Ascending aorta (tissue), 2 donors: ENCODE measurements at places on chromosomes 2 and 18. TPM values are rescaled to one million over a fixed set of nuclear protein-coding genes. Genes with fewer than 3 reads are reported as not detected.
A peak's percentile ranks its signal among the peaks of the same experiment; 100 is the strongest.

MOGAT1 gene
- not detected for total RNA-seq

PSTPIP2 gene
- 1.6 TPM for total RNA-seq

ICA1L gene
- 0.43 TPM for total RNA-seq

CCDC150 gene
- 7.1 TPM for total RNA-seq

- H3K4me1 ChIP-seq = peaks cover 2% of the 10 kb centered on the region
- no peaks in the 10 kb centered on the region for H3K36me3 ChIP-seq
- no peak overlapping the region for H3K4me3 ChIP-seq
- H3K27ac ChIP-seq = no peak overlapping the region
- no peak for DNase-seq
These were observed 21.8 kb upstream of the DNAJC27 start for GRCh38 chr2:24993406-24994145.

DNA sequence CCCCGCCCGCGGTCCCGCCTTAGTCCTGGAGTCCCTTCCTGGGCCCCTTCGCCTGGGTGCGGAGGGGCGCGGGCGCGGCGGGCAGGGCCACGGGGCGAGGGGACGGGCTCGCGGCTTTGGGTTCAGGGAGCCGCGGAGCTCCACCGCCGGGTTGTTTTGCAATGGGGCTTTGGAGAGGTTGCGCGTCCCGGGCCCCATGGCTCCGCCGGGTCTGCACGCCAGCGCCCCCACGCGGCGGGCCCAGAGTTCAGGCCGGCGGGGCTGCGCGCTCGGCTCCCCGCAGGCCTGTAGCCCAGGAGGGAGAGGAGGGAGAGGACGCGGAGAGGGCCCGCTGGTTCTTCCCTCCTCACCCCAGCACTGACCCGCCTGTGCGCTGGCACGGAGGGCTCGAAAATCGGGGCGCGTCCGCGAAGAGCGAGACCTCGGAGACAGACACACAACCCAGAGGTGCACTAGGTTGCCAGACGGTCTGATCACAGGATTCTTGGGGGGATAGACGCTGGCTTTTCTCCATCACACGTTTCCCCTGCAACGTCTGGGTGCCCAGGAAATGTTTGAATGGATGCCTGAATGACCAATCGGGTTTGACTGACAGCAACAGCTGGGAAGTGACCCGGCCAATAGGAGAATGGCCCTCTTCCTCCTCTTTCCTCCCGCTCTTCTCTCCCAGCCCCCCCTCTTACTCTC lies 4.9 kb upstream of the SIX2 start:
- peak overlapping the region; percentile 66 for H3K4me3 ChIP-seq
- peaks cover 20% of the 10 kb centered on the region for H3K4me1 ChIP-seq
- H3K27me3 ChIP-seq = no peaks in the 10 kb centered on the region

GRCh38 chr18:80196528-80197320 lies 50.6 kb downstream of the PARD6G start:
- no peak overlapping the region for H3K27ac ChIP-seq
- H3K27me3 ChIP-seq = no peaks in the 10 kb centered on the region
- H3K36me3 ChIP-seq = no peaks in the 10 kb centered on the region
- no peak for DNase-seq
- H3K4me3 ChIP-seq = no peak overlapping the region
- no peaks in the 10 kb centered on the region for H3K4me1 ChIP-seq

DNA sequence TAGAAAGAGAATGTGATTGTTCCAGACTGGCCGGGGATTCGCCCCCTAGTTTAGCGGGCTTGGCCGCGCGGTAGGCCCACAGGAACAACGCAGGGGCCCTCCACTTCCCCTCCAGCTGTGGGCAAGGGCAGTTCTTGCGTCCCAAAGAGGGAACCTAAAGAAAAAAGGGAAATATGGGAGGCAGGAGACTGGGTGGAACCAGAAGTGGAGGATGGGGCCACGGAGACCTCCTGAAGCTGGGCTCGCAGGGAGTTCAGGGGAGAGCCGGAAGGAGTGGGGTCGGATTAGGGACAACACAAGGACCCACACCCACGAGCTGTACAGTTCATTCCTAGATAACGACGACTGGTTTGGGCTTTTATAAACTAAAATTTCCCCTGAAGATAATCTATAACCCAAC lies 18.2 kb downstream of the GNLY start:
- H3K27me3 ChIP-seq = no peaks in the 10 kb centered on the region
- H3K4me3 ChIP-seq = no peak overlapping the region
- no peaks in the 10 kb centered on the region for H3K4me1 ChIP-seq
- no peak for DNase-seq
- peak overlapping the region; percentile 65 for H3K27ac ChIP-seq
- H3K36me3 ChIP-seq = no peaks in the 10 kb centered on the region

DNA sequence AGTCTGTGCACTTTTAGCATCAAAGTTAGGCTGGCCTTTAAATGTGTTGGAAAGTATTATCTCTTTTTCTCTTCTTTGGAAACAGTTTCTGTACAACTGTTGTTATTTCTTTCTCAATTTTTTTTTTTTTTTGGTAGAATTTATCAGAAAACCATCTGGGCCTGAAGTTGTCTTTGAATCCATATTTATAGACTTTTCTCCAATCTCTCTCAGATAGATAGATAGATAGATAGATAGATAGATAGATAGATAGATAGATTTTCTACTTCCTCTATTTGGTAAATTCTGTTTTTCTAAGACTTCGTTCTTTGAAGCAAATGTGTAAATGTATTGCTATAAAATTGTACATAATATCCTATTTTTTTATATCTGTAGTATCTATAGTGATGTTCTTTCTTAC lies 17.5 kb downstream of the DNAJC10 start:
- no peak for DNase-seq
- H3K27ac ChIP-seq = no peak overlapping the region
- H3K4me1 ChIP-seq = no peaks in the 10 kb centered on the region
- H3K36me3 ChIP-seq = peaks cover 20% of the 10 kb centered on the region
- H3K4me3 ChIP-seq = no peak overlapping the region
- no peaks in the 10 kb centered on the region for H3K27me3 ChIP-seq

GRCh38 chr2:105609746-105610402 lies 134.8 kb upstream of the NCK2 start:
- H3K27me3 ChIP-seq = no peaks in the 10 kb centered on the region
- no peak for DNase-seq
- H3K36me3 ChIP-seq = no peaks in the 10 kb centered on the region
- no peak overlapping the region for H3K27ac ChIP-seq

DNA sequence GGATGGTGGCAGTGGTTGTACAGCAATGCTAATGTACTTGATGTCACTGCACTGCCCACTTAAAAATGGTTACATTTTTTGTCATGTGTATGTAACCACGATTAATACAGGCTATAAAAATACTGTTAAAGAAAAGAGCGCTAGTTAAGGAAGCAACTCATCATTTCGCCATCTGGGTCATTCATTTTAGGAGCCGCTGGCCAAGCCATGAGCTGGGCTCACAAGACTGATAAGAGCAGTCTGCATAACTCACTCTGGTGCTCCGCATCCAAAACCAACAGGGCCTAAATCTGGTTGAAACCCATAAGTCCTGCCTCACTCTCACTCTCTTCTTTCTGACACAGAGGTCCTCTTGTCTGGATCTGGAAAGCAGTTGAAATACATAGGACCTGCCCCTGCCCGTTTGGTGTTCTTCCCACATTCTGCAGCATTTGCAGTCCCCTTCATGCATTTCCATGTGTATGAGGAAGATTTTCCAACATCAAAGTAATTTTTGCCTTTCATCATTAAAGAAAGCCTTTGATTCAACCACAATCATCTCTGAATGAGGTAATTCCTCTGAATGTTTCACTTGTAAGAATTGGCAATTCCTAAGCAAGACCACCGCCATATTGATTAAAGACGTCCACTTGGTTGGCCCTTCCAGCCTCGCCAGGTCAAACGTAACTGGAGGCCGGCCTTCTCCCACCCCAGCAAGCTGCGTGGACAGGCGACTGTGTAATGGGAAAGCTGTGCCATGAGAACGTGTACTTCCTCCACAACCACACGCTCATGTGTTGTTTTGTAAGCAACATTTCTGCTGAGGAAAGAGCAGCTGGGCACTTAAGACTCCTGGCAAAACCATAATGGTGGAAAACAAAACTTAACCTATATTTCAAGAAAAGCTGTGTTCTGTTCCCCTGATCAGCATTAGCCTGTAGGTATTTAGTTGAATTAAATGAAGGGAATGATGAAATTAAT lies 112.2 kb downstream of the VAPA start:
- no peaks in the 10 kb centered on the region for H3K4me1 ChIP-seq
- no peak overlapping the region for H3K4me3 ChIP-seq
- H3K27ac ChIP-seq = peak overlapping the region; percentile 77
- H3K27me3 ChIP-seq = no peaks in the 10 kb centered on the region
- DNase-seq = peak; percentile 56

GRCh38 chr2:159802673-159803072 lies 4.7 kb upstream of the CD302 start:
- no peaks in the 10 kb centered on the region for H3K36me3 ChIP-seq
- no peak for DNase-seq
- H3K27me3 ChIP-seq = no peaks in the 10 kb centered on the region
- no peaks in the 10 kb centered on the region for H3K4me1 ChIP-seq

DNA sequence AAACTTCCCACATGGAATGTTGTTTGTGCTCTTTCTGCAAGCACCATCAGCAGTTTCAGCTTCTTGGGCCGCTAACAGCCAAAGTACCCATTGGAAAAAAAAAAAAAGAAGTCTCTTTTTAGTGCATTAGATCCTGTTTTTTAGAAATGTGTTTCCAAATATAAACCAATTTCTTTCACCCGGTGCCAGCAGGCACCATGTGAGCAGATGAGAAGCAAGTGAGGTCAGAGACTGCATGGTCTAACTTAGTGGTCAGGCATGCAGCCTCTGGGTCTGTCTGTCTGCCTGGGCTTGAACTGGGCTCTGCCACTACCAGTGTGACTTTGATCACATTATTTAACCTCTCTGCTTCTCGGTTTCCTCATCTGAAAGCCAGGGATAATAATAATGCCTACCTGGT lies 75.2 kb upstream of the NRP2 start:
- H3K27me3 ChIP-seq = no peaks in the 10 kb centered on the region
- H3K4me3 ChIP-seq = no peak overlapping the region
- H3K27ac ChIP-seq = peak overlapping the region; percentile 1
- H3K36me3 ChIP-seq = no peaks in the 10 kb centered on the region
- H3K4me1 ChIP-seq = peaks cover 10% of the 10 kb centered on the region

DNA sequence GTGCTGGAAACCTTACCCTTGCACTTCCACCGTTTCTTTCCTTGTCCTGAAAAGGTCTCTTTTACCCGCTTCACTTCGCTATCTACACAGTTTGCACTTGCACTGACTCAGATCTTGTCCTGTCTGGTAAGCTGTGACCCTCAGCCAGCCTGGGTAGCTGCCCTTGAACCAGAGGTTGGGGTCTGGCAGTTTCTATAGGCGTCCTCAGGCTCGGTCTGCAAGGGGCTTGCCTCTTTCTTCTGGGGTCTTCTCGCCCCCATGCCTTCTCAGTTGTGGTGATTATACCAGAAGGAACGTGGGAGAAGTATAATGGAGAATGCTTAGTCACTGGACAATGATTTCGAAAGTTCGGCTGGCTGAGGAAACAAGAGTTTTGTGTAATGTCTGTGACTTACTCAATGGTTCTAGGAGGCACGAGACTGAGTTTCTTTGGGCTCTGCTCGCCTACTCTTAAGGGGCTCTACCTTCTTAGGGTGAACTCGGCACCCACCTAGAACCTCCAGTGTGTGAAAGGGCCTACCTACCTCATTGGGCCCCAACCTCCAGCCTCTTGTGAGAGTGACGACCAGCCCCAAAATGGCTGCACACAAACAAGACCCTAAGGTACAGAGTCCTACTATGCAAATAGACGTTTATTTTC lies 6.9 kb upstream of the STAT1 start:
- peak overlapping the region; percentile 85 for H3K4me3 ChIP-seq
- no peaks in the 10 kb centered on the region for H3K36me3 ChIP-seq
- peak overlapping the region; percentile 93 for H3K27ac ChIP-seq

GRCh38 chr2:67858886-67859285 lies 203.9 kb downstream of the C1D start:
- H3K4me1 ChIP-seq = no peaks in the 10 kb centered on the region
- no peaks in the 10 kb centered on the region for H3K27me3 ChIP-seq
- DNase-seq = no peak
- H3K4me3 ChIP-seq = no peak overlapping the region
- H3K27ac ChIP-seq = no peak overlapping the region
- no peaks in the 10 kb centered on the region for H3K36me3 ChIP-seq

DNA sequence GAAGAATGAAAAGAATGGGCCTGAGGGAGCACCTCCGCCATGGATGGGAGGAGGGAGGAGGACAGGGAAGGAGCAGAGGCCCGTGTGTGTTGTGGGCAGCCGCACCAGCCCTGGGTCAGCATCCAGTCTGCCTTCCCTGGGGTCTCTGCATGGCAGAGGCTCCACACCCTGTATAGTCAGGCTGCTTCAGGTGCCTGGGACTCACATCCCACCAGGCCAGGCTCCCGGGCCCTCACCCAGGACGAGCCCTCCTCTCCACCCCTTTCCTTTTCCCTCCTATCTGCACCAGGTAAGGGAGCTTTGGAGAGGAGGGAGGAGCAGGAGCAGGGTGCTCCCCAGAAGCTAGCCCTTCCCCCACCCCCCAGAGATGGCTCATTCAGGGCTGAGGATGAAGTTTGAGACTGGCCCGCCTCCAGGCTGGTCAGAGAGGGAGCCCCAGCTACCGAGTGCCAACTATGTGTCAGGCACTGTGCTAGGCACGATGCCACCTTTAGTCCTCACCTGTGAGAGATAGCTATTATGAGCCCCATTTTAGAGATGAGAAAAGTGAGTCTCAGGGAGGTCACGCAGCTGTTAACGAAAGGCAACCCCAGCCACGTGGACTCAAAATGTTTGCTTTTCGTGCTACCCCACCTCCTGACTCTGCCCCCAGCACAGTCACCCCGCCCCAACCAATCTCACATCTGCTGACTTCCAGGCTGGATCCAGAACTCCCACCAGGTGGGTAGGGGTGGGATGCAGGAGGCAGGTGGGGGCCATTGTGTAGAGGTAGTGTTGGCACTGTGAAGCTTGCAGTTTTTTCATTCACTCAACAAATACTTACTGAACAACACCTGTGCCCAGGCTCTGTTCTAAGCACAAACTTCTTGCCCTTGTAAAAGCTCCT lies 242.1 kb downstream of the DYSF start:
- no peaks in the 10 kb centered on the region for H3K27me3 ChIP-seq
- no peak for DNase-seq
- H3K4me1 ChIP-seq = peaks cover 20% of the 10 kb centered on the region

GRCh38 chr2:40448476-40449079 lies 3.3 kb downstream of the SLC8A1 start:
- no peaks in the 10 kb centered on the region for H3K27me3 ChIP-seq
- H3K36me3 ChIP-seq = no peaks in the 10 kb centered on the region
- no peak overlapping the region for H3K4me3 ChIP-seq
- no peak overlapping the region for H3K27ac ChIP-seq
- H3K4me1 ChIP-seq = peaks cover 7% of the 10 kb centered on the region

- no peaks in the 10 kb centered on the region for H3K27me3 ChIP-seq
- H3K4me3 ChIP-seq = no peak overlapping the region
- H3K27ac ChIP-seq = no peak overlapping the region
- no peaks in the 10 kb centered on the region for H3K4me1 ChIP-seq
- no peak for DNase-seq
These were observed 89.5 kb downstream of the STK39 start for GRCh38 chr2:168157926-168158325.

DNA sequence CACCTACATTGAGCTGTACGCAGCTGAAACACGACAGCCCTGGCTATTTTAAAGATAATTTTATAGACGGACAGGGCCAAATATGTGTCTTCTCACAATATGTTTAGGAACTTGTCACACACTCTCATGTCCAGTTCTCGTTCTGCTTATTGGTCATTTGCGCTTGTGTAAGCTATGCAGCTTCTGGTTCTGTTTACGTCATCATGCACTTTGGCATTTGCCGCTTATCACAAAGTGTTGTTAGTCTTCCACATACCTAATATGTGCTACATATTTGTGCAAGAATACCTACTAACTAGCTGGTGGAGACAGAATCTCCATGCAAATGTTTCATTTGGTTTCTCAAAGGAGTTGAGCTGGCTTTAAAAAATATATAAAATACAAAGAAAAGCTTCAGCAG lies 7.5 kb upstream of the ZNF516 start:
- H3K36me3 ChIP-seq = no peaks in the 10 kb centered on the region
- DNase-seq = no peak
- no peak overlapping the region for H3K4me3 ChIP-seq
- no peak overlapping the region for H3K27ac ChIP-seq
- no peaks in the 10 kb centered on the region for H3K4me1 ChIP-seq
